Esophagus muscularis mucosa (tissue), 4 donors: ENCODE measurements at places on chromosomes 5 and 9. TPM values are rescaled to one million over a fixed set of nuclear protein-coding genes. Genes with fewer than 3 reads are reported as not detected.

DNA sequence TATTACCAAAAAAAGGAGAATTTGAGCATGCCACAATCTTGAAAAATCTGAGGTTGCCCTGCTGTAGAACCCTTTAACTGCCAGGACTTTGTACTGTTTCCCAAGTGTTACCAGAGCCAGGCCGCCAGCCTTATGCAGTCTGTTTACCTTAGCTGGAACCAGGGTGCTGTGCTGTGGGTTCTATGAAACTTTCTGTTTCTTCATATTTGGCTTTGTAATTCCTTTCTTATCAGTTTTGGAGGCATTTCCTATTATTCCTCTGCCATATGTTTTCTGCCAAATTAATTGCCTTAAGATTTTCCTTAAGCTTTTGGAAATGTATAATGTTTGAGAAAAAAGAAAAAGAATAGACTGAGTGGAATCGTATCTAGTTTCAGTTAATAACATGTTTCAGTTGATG is 2.1 kb downstream of the S1PR3 start:
- DNase-seq = no peak
- H3K36me3 ChIP-seq = peaks cover 10% of the 10 kb centered on the region
- H3K27ac ChIP-seq = peak overlapping the region; percentile 97
- no peaks in the 10 kb centered on the region for H3K27me3 ChIP-seq
- peak overlapping the region; percentile 86 for H3K4me3 ChIP-seq
- peaks cover 79% of the 10 kb centered on the region for H3K4me1 ChIP-seq

GRCh38 chr9:89993678-89994630 is 389.1 kb downstream of the GADD45G start:
- H3K27ac ChIP-seq = peak overlapping the region; percentile 18
- no peak overlapping the region for H3K4me3 ChIP-seq
- DNase-seq = no peak
- H3K4me1 ChIP-seq = peaks cover 31% of the 10 kb centered on the region

GRCh38 chr5:79691007-79691406 is 1.4 kb downstream of the CMYA5 start:
- H3K27me3 ChIP-seq = no peaks in the 10 kb centered on the region
- DNase-seq = no peak
- peak overlapping the region; percentile 81 for H3K27ac ChIP-seq
- H3K4me3 ChIP-seq = no peak overlapping the region
- no peaks in the 10 kb centered on the region for H3K36me3 ChIP-seq

The ARAP3 gene
- 4.1 TPM for total RNA-seq

DNA sequence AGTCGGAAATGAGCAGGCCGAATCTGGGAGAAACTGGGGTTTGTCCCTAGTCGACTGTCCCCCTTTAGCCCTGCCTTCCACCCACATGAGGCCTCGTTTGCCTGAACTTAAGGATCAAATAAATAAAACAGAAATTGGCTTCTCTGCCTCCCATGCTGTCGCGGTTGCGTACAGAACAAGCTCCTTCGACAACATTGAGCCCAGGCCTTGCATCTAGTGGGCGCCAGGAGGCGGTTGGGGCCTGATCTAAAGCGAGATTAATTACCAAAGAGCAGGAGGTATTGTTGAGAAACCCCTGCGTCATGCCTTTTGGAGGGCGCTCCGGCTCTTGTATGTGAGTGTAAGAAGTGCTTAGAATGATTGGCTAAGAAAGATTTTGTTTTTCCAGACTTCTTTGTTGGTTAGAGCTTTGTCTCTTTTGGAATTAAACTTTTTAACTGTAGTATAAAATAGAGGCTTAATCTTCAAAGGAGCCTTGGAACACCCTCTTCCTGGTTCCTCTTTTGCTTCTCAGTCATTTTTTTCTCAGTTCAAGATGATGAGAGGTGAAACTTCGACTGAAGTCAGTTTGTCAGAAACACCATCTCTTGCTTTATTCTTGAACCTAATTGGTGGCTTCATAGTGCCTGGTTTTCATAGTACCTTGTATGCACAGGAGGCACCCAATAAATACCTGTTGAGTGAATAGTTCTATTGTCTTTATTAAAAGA is 828 bp downstream of the ATP6V0E1 start:
- H3K36me3 ChIP-seq = no peaks in the 10 kb centered on the region
- H3K27me3 ChIP-seq = no peaks in the 10 kb centered on the region
- peak; percentile 96 for DNase-seq
- H3K4me3 ChIP-seq = peak overlapping the region; percentile 81
- H3K27ac ChIP-seq = peak overlapping the region; percentile 95
